ENCODE measurements at places on chromosomes 2 and 18. TPM values are rescaled to one million over a fixed set of nuclear protein-coding genes. Genes with fewer than 3 reads are reported as not detected.

The IL18R1 gene
- total RNA-seq: 7.5 TPM

The DSG1 gene
- 0.61 TPM for total RNA-seq

The DNER gene
- 0.09 TPM for total RNA-seq

The TMEM247 gene
- not detected for total RNA-seq

The CHRND gene
- total RNA-seq: 0.57 TPM

The ABCG8 gene
- under 0.01 TPM for total RNA-seq
